Activated CD8-positive, alpha-beta memory T cell treated with anti-CD3 and anti-CD28 coated beads, Interleukin-2, amount 10 ng/mL, durations not matched to agents 7 days and 5 days (primary cell): ENCODE measurements at places on chromosomes 16 and 17. TPM values are rescaled to one million over a fixed set of nuclear protein-coding genes. Genes with fewer than 3 reads are reported as not detected.
A peak's percentile ranks its signal among the peaks of the same experiment; 100 is the strongest.

GRCh38 chr16:72241930-72242329, 70.0 kb upstream of the PMFBP1 start:
- no peak overlapping the region for H3K27ac ChIP-seq
- H3K4me1 ChIP-seq, result peaks cover 14% of the 10 kb centered on the region

- H3K36me3 ChIP-seq, result peaks cover 7% of the 10 kb centered on the region
- no peak for DNase-seq
- H3K27me3 ChIP-seq, result peaks cover 14% of the 10 kb centered on the region
- H3K4me1 ChIP-seq, result peaks cover 59% of the 10 kb centered on the region
- peak overlapping the region; percentile 37 for H3K4me3 ChIP-seq
Observed at GRCh38 chr16:11329071-11329491, 16.2 kb upstream of the RMI2 start.

DNA sequence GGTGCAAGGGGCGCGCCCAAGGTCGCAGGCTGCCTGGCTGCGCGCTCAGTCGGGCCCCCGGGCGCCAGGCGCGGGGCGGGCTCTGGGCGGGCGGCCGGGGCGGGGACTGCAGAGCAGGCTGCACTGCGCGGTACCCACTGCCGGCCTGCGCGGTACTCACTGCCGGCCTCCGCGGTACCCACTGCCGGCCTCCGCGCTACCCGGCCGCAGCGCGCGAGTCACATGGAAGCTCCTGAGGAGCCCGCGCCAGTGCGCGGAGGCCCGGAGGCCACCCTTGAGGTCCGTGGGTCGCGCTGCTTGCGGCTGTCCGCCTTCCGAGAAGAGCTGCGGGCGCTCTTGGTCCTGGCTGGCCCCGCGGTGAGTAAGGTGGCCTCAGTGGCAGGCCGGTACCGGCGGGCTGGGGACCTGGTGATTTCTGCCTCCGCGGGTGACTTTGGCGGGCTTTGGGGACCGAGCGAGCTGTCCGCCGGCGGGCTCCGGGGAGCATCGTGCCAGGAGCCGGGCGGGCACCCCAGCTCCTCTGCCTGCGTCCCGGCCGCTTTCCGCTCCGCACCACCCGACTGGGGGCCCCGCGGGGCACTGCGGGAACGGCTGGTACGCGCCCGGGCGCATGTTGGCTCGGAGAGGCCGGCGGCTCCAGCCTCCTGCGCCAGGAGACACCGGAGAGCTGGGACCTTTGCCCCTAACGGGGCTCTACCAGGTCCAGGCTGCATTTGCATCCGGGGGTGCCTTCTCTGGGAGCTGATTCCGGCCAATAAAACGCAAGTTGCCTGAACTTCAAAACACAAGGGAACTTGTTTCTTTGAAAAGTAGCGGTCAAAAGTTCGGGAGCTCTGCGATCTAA, at the start of gene SLC47A1:
TSS of gene SLC47A1 (plus strand) at position 137 of the 844 bp plus-strand sequence. CDS start at position 223, 86 bp downstream.
- peak within 1 kb of the TSS; percentile 50 for H3K4me3 ChIP-seq
- peaks cover 13% of the 10 kb centered on the region for H3K4me1 ChIP-seq
- DNase-seq, result no peak
- peaks cover 64% of the 10 kb centered on the region for H3K27me3 ChIP-seq
- H3K27ac ChIP-seq, result no peak within 1 kb of the TSS
- no peaks in the 10 kb centered on the region for H3K36me3 ChIP-seq

Gene ARHGAP44
- not detected for total RNA-seq

GRCh38 chr17:1557355-1558095, 5.1 kb downstream of the PITPNA start:
- no peak overlapping the region for H3K4me3 ChIP-seq
- peaks cover 28% of the 10 kb centered on the region for H3K4me1 ChIP-seq
- no peak for DNase-seq
- no peak overlapping the region for H3K27ac ChIP-seq

DNA sequence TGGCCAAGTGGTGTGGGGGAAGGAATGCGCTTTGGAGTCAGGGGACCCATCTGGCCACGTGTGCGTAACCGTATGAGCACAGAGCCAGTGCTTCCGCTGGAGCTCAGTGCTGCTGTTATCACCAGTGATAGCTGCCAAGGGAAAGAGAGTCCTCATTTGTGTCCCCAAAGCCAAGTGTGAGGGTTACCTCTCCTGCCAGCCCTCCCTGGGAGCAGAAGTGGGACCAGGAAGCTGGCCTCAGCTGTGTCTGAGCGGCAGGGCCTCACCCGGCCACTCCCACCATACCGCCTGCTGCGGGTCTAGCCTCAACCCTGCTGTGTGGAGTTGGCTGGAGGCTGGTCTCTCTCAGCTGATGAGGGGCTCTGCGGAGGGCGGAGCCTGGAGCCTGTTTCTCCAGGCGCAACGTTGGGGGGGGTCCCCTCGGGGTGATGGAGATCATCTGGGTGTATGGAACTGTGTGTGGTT, 44.5 kb downstream of the MEAK7 start:
- H3K4me1 ChIP-seq, result peaks cover 6% of the 10 kb centered on the region
- no peaks in the 10 kb centered on the region for H3K27me3 ChIP-seq
- no peak overlapping the region for H3K4me3 ChIP-seq
- peaks cover 29% of the 10 kb centered on the region for H3K36me3 ChIP-seq

DNA sequence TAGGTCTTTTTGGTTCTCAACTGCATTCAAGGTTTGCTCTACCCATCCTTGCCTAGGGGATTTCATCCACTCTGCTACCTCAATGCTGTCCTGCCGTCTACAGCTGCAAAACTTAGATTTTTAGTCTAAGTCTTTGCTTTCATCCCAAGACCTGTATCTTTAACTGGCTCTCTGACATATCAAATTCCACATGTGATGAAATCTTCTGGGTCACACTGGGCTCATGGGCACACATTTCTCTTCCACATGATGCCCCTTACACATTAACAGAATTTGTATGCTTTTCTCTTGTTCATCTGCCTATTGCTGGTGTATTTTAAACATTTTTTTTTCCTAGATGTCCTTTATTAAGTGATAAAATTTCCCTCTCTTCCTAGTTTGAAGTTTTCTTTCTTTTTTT, 39.6 kb downstream of the MAF start:
- H3K4me1 ChIP-seq, result no peaks in the 10 kb centered on the region
- H3K36me3 ChIP-seq, result no peaks in the 10 kb centered on the region
- H3K27me3 ChIP-seq, result peaks cover 22% of the 10 kb centered on the region
- no peak for DNase-seq
- no peak overlapping the region for H3K4me3 ChIP-seq

DNA sequence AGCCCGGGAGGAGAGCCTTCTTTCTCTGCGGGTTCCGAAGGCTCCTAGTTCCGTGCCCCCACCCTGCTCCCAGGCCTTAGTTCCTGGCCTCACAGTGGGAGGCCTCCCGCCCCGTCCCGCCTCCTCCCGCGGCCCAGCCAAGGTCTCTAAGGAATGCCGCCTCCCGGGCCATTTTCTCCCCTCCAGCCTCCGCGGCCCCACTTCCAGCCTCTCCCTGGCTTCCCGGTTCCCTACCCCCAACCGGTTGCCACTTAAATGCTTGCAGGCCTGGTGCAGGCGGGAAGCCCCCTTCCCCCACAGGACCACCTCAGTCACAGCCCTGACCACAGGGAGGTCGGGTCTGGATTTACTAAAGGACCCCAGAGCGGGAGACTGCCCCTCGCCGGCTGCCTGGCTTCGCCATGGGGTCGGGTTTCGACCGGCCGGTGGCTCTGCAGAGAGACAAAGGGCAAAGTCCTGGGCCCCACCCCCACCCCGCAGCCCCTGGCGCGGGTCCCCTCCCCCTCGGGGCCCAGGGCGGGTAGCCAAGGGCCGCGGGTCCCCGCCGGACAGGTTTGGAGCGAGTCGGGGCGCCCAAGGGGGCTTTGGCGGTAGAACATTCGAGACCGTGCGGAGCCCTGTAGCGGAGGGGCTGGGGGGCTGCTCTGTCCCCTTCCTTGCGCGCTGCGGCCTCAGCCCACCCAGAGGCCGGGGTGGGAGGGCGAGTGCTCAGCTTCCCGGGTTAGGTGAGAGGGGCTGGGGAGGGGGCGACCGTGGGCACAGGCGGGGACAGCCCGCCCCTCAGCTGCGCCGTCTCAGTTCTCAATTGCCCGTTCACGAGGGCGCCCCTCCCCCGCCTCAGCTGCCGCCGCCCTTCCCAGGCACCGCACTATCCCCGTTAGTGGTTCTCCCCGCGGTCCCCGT, 16.4 kb downstream of the IGF2BP1 start:
- H3K36me3 ChIP-seq, result no peaks in the 10 kb centered on the region
- peak; percentile 31 for DNase-seq
- H3K4me1 ChIP-seq, result no peaks in the 10 kb centered on the region
- H3K4me3 ChIP-seq, result no peak overlapping the region

Gene MYH2
- not detected for total RNA-seq

GRCh38 chr16:83813823-83814658, 6.3 kb downstream of the HSBP1 start:
- H3K27ac ChIP-seq, result no peak overlapping the region
- H3K4me1 ChIP-seq, result peaks cover 24% of the 10 kb centered on the region
- H3K27me3 ChIP-seq, result no peaks in the 10 kb centered on the region
- H3K36me3 ChIP-seq, result peaks cover 23% of the 10 kb centered on the region
- no peak overlapping the region for H3K4me3 ChIP-seq

DNA sequence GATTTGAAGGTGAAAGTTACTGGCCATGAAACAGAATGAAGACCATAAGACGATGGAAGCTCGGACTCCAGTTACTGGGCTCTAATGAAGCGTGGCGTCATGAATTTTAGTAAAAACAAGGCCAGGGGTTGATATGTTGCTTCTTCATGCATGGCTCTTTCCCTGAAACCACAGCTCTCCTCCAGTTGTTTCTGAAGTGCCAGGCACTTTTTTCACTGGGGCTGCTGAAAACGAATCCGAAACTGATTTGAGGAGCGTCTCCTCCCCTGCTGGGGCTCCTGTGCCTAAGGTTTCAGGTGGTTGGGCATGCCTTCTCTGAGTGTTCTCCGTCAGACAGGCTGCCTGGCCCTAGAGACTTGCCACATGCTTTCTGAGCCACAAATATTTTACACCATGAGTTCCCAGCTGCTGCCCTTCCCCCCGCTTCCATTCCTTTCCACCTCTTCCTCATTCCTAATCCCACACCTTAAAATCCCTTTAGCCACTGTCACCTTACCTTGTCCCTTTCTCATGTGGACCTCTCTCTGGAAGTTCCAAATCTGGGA, 3.7 kb upstream of the MYL4 start:
- peak overlapping the region; percentile 72 for H3K4me3 ChIP-seq
- no peaks in the 10 kb centered on the region for H3K36me3 ChIP-seq
- H3K4me1 ChIP-seq, result peaks cover 52% of the 10 kb centered on the region
- DNase-seq, result peak; percentile 88
- peak overlapping the region; percentile 99 for H3K27ac ChIP-seq

- H3K27me3 ChIP-seq, result no peaks in the 10 kb centered on the region
- peaks cover 30% of the 10 kb centered on the region for H3K4me1 ChIP-seq
- no peak overlapping the region for H3K4me3 ChIP-seq
- H3K36me3 ChIP-seq, result no peaks in the 10 kb centered on the region
- no peak overlapping the region for H3K27ac ChIP-seq
Observed at GRCh38 chr16:11627822-11628457, 40.3 kb upstream of the SNN start.

GRCh38 chr17:47956791-47957590, 692 bp downstream of the PRR15L start:
- H3K36me3 ChIP-seq, result no peaks in the 10 kb centered on the region
- no peaks in the 10 kb centered on the region for H3K27me3 ChIP-seq
- H3K4me1 ChIP-seq, result no peaks in the 10 kb centered on the region
- no peak for DNase-seq
- H3K27ac ChIP-seq, result no peak overlapping the region

Gene ERN2
- total RNA-seq, result not detected

- H3K36me3 ChIP-seq, result peaks cover 41% of the 10 kb centered on the region
- peak within 1 kb of the TSS; percentile 94 for H3K27ac ChIP-seq
- no peaks in the 10 kb centered on the region for H3K27me3 ChIP-seq
- peak within 1 kb of the TSS; percentile 94 for H3K4me3 ChIP-seq
Observed at GRCh38 chr17:81859906-81860755, at the start of gene P4HB. TSS of gene P4HB (minus strand) at chr17:81860535. CDS start at chr17:81860471, 64 bp downstream.

Gene DYNC1LI2
- 81.0 TPM for total RNA-seq

Gene TLCD1
- total RNA-seq, result 3.2 TPM

DNA sequence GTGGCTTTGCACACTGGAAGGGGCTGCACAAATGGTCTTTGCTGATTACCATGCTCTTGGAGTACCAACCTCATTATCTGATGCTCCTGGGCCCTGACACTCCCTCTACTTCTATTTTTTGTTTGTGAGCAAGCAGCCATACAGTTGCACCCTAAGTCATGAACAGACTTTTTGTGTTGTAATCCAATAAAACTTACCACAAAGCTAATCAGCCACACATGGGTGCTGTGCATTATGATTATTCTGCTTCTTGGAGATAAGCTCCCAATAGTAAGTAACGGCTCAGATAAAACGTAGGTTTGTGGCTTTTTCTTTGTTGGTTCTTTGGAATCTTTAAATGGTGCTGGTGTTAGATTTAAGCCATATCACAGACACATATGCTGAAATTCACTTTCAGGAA, 76.2 kb downstream of the CCT6B start:
- DNase-seq, result no peak
- no peak overlapping the region for H3K27ac ChIP-seq
- H3K36me3 ChIP-seq, result no peaks in the 10 kb centered on the region
- H3K4me1 ChIP-seq, result no peaks in the 10 kb centered on the region
- H3K4me3 ChIP-seq, result no peak overlapping the region

DNA sequence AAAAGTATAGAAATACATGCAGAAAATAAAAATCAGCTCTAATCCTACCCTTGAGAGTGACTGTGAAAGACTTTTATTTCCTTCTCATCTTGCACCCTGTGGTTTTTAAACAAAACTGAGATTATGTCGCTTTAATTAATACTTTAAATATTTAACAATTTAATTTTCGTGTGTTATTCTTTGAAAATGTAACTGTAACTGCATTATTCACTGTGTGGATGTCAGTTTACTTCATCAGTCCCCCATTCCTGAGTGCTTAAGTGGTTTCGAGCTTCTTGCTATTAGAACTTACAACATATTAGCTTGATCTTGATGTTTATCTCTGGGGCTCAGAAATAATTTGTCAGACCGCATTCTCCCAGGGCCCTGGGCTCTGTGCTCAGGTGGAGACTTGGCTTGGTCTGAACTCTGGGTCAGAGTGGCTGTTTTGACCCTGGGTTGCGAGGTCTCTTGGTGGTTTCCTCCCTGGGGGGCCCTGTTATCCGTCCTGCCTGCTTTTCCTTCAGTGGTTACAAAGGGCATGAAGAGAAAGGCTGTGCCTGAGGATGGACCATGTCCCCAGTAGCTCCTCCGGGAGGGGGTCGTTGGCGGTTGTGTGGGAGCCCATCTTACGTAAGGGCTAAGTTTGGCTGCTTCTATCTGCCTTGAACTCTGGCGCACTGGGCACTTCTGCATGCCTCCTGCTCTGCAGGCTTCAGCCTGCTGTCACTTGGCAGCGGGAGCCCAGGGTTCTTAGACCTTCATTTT, 25.7 kb downstream of the AKAP1 start:
- H3K36me3 ChIP-seq, result no peaks in the 10 kb centered on the region
- H3K4me1 ChIP-seq, result no peaks in the 10 kb centered on the region
- no peak overlapping the region for H3K4me3 ChIP-seq
- no peaks in the 10 kb centered on the region for H3K27me3 ChIP-seq
- no peak overlapping the region for H3K27ac ChIP-seq

- peak overlapping the region; percentile 95 for H3K4me3 ChIP-seq
- H3K36me3 ChIP-seq, result peaks cover 38% of the 10 kb centered on the region
- DNase-seq, result peak; percentile 85
- H3K4me1 ChIP-seq, result peaks cover 33% of the 10 kb centered on the region
- peak overlapping the region; percentile 97 for H3K27ac ChIP-seq
Observed at GRCh38 chr16:30063893-30064728, 1.4 kb upstream of the ALDOA start.

GRCh38 chr17:60390925-60391470, 935 bp downstream of the USP32 start:
- peak overlapping the region; percentile 96 for H3K27ac ChIP-seq
- peaks cover 42% of the 10 kb centered on the region for H3K4me1 ChIP-seq
- H3K36me3 ChIP-seq, result peaks cover 1% of the 10 kb centered on the region
- peak; percentile 54 for DNase-seq
- H3K27me3 ChIP-seq, result no peaks in the 10 kb centered on the region

GRCh38 chr16:71255721-71256120, 25.2 kb upstream of the HYDIN start:
- H3K4me1 ChIP-seq, result no peaks in the 10 kb centered on the region
- no peak for DNase-seq
- no peak overlapping the region for H3K4me3 ChIP-seq
- H3K27ac ChIP-seq, result no peak overlapping the region
